ENCODE measurements at places on chromosomes 11 and 22.

DNA sequence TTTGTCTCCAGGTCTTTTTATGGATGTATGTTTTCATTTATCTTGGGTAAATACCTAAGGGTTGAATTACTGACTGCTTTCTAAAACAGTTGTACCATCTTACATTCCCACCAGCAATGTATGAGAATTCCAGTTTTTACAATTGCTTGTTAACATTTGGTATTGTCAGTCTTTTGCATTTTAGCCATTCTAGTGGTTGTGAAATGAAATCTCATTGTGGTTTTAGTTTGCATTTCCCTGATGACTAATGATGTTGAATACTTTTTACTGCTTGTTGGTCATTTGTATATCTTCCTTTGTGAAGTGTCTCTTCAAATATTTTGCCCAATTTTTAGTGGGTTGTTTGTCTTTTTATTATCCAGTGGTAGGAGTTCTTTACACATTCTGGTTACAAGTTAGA, 92.8 kb downstream of the ARFGAP2 start:
- no peak for DNase-seq

DNA sequence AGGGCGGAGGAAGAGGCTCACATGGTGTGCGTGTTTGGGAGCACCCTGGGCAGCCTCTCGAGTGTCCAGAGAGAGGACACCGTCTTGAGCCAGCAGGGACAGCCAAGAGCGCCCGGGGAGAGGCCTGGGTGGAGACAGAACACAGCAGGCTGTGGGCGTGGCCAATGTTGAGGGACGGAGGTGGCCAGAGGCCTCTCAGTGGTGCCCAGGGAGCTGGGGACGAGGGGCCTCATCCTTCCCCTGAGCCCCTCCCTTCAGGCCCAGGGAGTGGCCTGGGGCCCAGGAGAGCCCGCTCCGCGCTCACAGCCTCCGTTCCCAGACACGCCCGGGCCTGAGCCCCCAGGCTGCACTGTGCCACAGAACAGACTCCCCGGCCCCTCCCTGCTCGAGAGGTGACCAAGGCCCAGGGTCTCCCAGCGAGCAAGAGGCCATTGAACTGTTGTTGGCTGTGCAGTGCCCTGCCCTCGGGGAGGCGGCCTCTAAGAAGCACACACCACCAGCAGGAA, 48.4 kb downstream of the CDKN1C start:
- no peak for DNase-seq

DNA sequence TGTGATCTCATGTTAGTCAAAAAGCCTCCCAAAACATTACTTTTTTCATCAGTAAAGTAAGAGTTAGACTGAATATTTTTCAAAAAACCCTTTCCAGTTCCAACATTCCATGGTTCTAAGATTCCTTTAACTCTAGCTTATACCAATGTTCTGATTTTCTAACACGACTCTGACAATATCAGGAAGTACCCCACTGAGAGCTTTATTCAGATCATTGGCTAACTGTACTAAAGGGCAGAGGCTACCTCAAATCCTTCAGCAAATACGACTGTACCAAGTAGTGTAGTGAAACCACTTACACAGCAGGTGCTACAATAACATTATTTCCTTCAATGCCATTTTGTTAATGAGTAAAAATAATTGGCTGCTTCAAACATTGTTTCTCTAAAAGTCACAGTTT, 213.4 kb upstream of the PITPNB start:
- no peak for DNase-seq

GRCh38 chr11:120215634-120216033, 4.8 kb downstream of the OAF start:
- no peak for DNase-seq

DNA sequence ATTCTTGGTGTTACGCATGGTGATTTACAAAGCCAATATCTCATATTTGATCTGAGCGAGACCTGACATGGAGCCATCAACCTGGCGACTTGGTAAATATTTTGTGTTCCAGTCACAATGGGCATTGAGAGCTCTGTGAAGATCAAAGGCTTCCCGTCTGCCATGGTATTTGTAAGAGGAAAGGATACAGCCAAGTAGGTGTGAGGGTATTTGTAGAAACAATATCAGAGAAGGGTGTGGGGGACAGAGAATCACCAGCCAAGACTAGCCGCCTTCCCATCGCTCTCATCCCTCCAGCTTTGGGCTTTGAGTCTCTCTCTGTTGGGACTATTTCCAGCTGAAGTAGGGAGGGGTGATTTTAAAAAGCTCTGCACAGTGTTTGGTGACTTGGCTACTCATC, 173.4 kb upstream of the BDNF start:
- no peak for DNase-seq

- DNase-seq: peak; percentile 52
These were observed 24.5 kb downstream of the RPUSD4 start for GRCh38 chr11:126186708-126187529.

DNA sequence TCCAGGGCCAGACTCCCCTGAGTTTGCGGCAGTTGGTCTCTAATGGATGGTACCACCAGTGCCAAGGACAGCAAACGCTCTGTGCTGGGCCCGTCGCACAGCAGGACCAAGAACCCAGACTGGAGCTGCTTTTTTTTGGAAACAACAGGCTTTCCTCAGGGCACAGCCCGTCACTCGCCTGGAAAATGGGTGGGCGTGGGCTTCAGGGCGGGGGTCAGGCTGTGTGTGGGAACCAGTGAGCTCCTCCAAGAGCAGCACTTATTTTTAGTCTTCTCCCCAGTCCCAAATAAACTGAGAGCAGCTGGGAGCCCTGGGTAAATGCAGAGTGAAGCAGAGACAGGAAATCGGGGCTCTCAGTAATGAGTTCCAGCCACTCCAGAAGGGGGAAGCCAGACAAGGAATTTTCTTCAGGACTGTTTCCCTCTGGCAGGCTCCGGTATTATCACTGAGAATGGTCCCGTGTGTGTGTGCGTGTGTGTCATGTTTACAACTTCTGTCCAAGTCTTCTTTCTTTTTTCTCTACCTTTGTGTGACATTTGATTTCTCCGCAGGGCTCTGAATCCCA, 63.0 kb downstream of the PPFIBP2 start:
- DNase-seq: no peak
